ENCODE measurements at places on chromosomes 4 and X.

GRCh38 chr4:25767877-25768725 is 94.7 kb downstream of the SEL1L3 start:
- no peak overlapping the region for H3K4me3 ChIP-seq
- H3K27me3 ChIP-seq = no peaks in the 10 kb centered on the region
- H3K27ac ChIP-seq = no peak overlapping the region
- DNase-seq = no peak
- no peaks in the 10 kb centered on the region for H3K4me1 ChIP-seq

DNA sequence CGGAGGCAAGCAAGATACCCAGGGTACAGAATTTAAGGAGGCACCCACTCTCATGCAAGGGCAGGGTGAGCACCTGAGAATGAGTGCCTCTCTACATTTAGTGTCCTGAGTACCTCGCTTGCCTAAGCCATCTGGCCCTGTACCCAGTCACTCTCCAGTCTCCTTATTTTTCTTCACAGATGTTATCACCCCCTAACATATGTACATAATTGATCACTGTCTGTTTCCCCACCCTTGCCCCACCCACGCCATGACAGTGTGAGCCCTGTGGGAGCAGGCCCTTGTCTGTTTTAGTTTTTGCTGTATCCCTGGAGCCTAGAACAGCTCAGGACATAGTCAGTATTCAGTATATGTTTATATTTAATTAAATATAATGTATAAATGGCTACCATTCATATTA is 113.6 kb downstream of the SPRY1 start:
- peaks cover 10% of the 10 kb centered on the region for H3K4me1 ChIP-seq
- no peak overlapping the region for H3K27ac ChIP-seq
- no peak overlapping the region for H3K4me3 ChIP-seq
- DNase-seq = no peak
- H3K36me3 ChIP-seq = no peaks in the 10 kb centered on the region
- H3K27me3 ChIP-seq = no peaks in the 10 kb centered on the region

- no peak overlapping the region for H3K27ac ChIP-seq
- H3K36me3 ChIP-seq = no peaks in the 10 kb centered on the region
- H3K27me3 ChIP-seq = no peaks in the 10 kb centered on the region
- no peak overlapping the region for H3K4me3 ChIP-seq
Observed at GRCh38 chr4:24809376-24809775, 14.0 kb downstream of the SOD3 start.

DNA sequence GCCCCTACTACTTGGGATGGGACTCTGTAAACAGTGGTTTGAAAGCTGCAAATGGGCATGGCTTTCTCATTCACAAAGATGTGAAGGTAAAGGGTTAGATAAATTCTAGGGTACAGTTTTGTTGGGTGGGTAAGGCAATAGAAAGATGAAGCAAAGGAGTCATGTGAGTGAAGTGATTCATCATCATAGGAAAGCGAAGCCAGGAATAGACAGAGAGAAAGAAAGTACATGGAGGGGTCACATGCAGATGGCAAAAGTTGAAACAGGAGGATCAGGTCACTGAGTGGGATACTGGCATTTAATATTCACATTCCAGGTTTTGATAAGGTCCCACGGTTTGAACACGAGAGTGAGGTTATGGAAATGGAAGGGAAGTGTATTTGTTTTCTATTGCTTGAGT is 8.2 kb upstream of the ABCG2 start:
- H3K27ac ChIP-seq = no peak overlapping the region
- no peaks in the 10 kb centered on the region for H3K27me3 ChIP-seq
- no peak overlapping the region for H3K4me3 ChIP-seq
- DNase-seq = no peak
- H3K4me1 ChIP-seq = no peaks in the 10 kb centered on the region

DNA sequence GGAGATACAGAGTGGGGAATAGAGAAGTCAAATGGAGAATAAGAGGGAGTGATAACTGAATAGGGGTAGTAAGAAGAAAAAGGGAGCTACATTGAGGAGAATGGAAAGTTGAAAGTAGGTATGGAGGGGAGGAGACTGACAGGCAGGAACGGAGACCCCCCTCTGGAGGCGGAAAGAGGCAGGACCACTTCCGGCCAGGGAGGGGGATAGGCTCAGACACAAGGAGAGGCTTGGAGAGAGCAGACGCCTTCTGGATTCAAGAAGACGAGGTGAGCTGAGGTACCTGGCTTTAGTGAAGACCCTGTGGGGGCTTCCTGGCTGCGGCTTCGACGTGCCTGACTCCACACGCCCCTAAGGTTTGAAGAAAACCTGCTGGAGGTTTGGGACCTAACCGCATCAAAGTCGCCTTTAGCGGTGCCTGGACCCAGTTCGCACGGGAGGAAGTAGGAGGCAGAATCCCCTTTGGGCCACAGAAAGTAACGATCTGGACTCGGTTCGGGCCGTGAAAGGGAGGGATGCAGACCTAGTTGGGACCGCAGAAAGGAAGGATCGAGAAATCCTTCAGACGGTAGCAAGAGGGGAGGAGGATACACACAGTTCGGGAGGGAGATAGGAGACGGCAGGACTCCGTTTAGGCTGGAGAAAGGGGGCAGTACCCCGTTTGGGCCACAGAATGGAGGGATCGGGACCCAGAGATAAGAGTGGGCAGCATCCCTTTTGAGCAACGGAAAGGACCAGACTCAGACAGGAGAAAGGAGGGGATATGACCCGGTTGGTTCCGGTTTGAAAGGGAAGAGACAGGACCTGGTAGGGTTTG is at the start of gene TRO:
Gene TRO, plus strand, starts transcription at position 215 of the 817 bp plus-strand sequence. CDS start 1,423 bp downstream, outside the sequence.
- no peak within 1 kb of the TSS for H3K27ac ChIP-seq
- peak within 1 kb of the TSS; percentile 55 for H3K4me3 ChIP-seq
- DNase-seq = peak; percentile 39
- no peaks in the 10 kb centered on the region for H3K4me1 ChIP-seq
- H3K27me3 ChIP-seq = no peaks in the 10 kb centered on the region
- peaks cover 12% of the 10 kb centered on the region for H3K36me3 ChIP-seq

GRCh38 chrX:5324546-5324945 is 904.1 kb downstream of the NLGN4X start:
- no peaks in the 10 kb centered on the region for H3K27me3 ChIP-seq
- H3K4me3 ChIP-seq = no peak overlapping the region
- no peaks in the 10 kb centered on the region for H3K4me1 ChIP-seq
- H3K36me3 ChIP-seq = no peaks in the 10 kb centered on the region
- DNase-seq = no peak
- H3K27ac ChIP-seq = no peak overlapping the region

- no peaks in the 10 kb centered on the region for H3K36me3 ChIP-seq
- no peak for DNase-seq
- H3K4me1 ChIP-seq = no peaks in the 10 kb centered on the region
- no peak overlapping the region for H3K27ac ChIP-seq
- no peak overlapping the region for H3K4me3 ChIP-seq
Observed at GRCh38 chr4:138229160-138229559, 13.0 kb downstream of the SLC7A11 start.

- no peaks in the 10 kb centered on the region for H3K27me3 ChIP-seq
- H3K27ac ChIP-seq = peak overlapping the region; percentile 31
- no peak overlapping the region for H3K4me3 ChIP-seq
Observed at GRCh38 chr4:164770010-164770724, 16.2 kb downstream of the SMIM31 start.

DNA sequence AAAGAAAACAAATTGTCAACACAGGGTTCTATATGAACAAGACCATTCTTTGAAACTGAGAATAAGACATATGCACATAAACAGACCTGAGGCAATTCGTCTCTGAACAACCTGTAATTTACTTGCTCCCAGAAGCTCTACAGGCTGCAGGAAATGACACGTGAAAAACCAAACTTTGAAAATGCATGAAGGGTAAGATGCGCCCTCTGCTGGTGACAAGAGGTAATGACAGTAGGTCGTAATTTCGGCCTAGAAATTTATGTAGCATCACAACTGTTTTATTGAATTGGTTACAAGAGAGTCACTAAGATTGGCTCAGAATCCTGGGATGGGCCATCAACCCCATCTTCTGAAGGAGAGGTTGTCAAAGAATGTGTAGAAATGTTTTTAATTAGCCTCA is 276.5 kb downstream of the PPP4R3C start:
- no peak overlapping the region for H3K27ac ChIP-seq
- no peaks in the 10 kb centered on the region for H3K4me1 ChIP-seq
- no peaks in the 10 kb centered on the region for H3K36me3 ChIP-seq
- no peak overlapping the region for H3K4me3 ChIP-seq
- no peaks in the 10 kb centered on the region for H3K27me3 ChIP-seq
